ENCODE measurements at places on chromosomes 16 and 17.

DNA sequence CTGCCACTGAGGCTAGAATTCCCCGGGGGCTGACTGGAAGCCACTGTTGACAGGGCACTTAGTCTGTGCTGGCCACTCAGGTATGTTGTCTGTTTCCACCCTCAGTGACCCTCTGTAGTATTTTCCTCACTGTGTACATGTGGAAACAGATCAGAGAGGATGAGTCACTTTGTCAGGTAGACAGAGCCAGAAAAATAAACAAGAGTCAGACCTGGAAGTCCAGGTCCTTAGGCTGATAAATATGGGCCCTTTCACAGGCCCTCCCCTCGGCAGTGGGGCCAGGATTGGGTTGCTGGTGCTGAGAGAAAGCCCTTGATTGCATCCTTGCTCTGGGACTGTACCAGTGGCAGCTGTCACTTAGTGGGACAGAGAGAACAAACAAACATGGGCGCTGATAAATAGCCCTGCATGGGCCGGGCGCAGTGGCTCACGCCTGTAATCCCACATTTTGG lies 21.3 kb downstream of the PGS1 start:
- no peak for DNase-seq

GRCh38 chr16:1144476-1145382 lies 8.2 kb upstream of the CACNA1H start:
- DNase-seq: no peak

DNA sequence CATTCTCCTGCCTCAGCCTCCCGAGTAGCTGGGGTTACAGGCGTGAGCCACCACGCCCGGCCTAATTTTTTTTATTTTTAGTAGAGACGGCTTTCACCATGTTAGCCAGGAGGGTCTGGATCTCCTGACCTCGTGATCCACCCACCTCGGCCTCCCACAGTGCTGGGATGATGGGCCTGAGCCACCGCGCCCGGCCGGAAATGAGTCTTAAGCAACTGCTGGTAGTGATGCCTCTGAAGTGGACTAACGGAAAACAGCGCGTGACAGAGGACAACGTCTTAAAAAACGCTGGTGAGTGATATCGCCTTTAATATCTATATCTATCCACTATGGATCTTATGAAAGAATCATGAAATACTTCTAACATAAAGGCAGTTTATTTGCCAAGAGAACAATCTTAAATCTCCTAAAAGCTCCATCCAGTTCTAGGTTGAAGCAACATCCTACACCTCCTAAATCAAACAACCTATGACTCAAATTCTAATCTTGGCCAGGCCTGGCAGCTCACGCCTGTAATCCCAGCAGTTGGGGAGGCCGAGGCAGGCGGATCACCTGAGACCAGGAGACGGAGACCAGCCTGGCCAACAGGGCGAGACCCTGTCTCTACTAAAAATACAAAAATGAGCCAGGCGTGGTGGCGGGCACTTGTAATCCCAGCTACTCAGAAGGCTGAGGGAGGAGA lies 69.8 kb downstream of the NXN start:
- DNase-seq: no peak

DNA sequence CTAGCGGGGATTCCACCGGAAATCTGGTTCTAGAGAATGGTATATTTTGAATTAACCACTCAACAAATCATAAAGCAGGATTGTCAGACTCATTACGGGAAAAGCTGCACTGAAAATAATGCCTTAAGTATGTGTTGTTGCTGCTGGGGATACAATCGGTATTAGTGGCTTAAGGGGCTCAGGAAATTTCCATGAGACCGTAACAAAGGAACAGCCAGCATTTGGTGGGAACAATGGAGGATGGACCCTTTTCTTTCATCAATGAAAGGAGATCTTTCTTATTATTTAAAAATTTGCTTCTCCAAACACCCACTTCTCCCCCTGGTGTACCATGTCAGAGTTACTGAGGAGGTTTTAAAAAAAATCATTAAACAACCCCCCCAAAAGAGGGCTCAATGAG lies 342.6 kb upstream of the ZFHX3 start:
- DNase-seq: no peak

DNA sequence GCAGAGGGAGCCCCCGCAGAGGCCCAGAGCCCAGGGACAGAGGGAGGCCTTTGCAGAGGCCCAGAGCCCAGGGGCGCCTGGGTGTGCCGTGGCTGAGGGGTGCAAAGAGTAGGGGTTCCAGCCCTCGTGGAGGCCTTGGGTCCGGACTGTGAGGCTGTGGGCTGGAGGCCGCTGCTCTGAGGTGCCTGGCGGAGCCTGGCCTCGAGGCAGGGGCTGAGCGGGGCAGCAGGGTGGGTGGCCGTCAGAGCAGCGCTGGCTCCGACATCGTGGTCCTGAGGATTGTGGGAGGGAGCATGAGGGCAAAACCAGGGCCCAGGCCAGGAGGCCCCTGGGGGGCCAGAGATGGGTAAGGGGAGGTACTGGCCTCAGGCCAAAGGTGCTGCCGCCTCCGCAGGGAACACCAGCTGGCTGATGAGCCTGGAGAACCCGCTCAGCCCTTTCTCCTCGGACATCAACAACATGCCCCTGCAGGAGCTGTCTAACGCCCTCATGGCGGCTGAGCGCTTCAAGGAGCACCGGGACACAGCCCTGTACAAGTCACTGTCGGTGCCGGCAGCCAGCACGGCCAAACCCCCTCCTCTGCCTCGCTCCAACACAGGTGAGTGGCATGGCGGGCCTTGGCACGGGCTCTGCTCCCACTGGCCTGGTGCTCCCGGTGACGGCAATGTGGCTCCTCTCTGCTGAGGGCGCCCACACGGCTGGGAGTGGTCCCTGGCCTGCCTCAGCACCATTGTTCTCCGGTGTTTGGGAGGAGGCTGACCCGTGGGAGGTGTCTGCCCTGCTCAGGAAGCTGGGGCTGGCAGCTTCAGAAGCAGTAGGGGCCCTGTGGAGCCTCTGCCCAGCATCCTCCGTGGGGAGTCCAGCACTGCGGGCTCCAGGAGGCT lies 33.7 kb downstream of the TSC2 start:
- no peak for DNase-seq

DNA sequence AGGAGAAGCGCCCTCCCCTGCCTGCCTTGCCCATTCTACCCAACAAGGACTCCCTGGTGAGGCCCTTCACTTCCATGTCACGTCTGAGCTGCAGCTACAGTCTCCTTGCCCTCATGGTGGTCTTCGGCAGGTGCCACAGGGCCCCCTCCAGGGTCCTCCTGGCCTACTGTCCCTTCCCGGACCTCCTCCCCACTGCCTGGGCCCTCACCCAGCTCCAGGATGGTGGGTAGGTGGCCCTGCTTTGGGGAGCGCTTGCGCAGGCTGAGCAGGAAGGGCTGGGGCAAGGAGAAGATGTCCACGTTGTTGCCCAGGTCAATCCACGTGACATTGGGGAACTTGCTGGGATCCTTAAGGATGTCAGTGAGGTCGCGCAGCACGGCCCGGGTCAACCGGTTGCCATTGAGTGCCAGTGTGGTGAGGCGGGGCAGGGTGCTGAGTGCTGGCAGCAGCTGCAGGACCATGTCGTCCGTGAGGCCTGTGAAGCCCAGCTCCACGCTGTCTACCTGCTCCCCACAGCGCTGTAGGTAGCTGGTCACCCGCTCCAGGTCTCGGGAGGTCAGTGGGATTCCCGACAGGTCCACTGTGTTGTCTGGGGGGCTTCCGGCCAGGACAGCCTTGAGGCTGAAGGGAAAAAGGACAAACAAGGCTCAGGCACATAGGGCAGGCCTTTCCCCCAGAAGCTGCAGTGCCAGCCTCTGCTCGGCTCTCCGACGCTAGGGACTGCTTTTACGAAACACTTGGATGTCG lies 28.3 kb downstream of the TRPV2 start:
- no peak for DNase-seq

DNA sequence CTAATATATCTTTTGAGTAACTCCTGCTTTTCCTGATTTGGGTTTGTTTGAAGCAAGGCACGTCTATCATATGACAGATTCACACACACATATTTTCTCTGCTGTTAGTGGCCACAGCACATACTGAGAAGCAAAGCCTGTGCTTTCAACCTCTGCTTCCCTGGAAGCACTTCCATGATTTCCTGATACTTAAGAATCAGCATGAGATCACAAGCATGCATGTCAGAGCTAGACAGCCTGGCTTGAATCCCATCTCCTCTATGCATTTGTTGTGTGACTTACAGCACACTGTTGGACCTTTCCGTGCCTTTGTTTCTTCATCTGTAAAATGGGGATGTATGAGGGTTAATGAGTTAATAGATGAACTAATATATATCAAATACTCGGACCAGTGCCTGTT lies 151.1 kb upstream of the NOL11 start:
- no peak for DNase-seq

GRCh38 chr17:15271741-15272140 lies 6.6 kb upstream of the PMP22 start:
- DNase-seq: no peak

GRCh38 chr17:50370052-50370451 lies 2.9 kb downstream of the MRPL27 start:
- no peak for DNase-seq

DNA sequence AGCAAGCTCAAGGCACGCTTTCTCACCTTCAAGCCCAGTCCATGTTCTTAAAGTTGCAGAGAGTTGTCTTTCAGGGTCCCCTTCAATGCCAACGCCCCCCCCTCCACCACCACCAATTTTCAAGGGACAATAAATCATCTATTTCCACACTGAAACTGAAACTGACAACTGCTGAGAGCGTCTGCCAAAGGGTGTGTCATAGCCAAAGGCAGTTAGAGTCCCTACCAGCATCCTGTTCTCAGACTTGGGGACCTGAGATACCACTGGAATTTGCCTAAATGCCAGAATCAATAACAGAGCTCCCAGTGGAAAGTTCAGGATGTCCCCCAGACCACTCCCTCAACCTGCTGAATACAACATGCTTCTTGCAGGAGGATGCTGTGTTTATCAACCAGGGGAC lies 133.2 kb upstream of the SOX9 start:
- DNase-seq: no peak

- no peak for DNase-seq
These were observed 88.5 kb downstream of the NPIPB11 start for GRCh38 chr16:29318037-29318436.

DNA sequence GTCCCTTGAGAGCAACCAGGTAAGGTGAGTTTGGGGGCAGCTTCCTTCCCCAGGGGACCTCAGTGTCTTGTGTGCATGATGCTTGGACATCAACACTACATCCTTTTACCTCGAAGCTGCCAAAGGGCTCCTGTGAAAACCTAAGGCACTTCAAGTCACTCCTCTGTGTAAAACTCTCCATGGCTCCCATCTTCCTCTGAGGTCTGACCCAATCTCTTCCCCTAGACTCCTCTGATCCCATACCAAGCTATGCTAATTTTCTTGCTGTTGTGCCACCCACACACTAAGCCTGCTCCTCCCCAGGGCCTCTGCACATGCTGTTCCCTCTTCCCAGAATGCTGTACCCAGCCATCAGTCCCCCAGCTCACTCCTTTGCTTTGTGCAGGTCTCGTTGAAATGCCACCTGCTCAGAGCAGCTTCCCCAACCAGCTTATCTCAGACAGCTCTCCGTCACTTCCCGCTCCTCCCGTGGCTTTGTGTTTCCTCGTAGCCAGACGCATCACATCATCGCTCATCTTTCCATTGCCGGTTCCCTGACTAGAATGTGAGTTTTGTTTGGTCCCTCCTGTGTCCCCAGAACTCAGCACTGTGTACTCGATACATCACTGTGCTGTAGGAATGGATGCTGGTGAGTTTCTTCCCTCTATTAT lies 78.4 kb downstream of the CNGB1 start:
- no peak for DNase-seq

- DNase-seq: no peak
These were observed 42.9 kb upstream of the MRTFB start for GRCh38 chr16:14028202-14028601.

- DNase-seq: no peak
These were observed 15.7 kb downstream of the CAVIN1 start for GRCh38 chr17:42407289-42407836.

DNA sequence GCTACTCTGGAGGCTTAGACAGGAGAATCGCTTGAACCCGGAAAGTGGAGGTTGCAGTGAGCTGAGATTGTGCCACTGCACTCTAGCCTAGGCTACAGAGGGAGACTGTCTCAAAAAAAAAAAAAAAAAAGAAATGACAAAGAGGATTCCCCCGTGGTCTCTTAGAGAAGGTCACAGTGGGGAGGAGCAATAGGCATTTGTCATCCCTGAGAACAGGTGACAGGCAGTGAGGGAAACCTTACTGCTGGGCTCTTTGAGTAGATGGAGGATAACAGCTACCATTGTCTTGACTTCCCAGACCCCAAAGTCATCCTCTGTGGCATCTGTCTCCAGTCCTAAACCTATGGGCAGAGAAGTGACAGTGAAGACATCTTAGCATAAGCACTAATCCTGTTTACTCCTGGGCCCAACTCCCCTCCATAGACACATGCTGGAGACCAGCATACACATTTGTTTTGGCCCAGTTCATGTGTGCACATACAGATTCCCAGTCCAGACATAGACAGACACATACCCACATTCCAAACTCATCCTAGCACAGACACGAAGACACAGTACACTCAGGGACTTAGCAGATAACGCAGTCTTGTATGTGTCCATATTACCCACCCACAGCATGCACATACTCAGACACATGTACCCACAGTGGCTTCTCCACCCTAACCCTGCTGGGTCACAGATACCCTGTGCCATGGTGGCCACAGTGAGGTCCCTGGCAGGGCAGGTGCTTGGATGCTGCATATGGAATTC lies 2.7 kb downstream of the ESRP2 start:
- DNase-seq: no peak

DNA sequence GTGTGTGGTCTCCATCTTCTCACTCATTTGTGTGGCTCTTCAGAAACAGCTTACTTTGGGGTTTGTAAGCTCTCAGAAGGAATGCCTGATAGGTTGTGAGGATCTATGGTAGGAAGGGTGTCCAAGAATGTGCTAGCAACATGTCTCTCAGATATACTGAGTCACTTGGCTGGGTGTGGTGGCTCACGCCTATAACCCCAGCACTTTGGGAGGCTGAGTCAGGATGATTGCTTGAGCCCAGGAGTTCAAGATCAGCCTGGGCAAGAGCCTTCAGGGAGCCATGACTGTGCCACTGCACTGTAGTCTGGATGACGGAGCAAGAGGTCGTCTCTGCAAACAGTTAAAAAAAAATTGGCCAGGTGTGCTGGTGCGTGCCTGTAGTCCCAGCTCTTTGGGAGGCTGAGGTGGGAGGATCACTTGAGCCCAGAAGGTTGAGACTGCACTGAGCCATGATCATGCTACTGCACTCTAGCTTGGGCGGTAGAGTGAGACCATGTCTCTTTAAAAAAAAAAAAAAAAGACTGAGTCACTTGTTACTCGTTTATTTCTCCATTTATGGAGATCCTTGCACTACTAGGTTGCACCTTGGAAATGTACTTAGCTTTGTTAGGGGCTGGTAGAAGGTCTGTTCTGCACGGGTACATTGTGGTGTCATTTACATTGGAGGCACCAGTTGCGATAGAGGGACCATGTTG lies 232.0 kb downstream of the SNX29 start:
- DNase-seq: no peak

GRCh38 chr17:50075446-50076032 lies 19.6 kb upstream of the PDK2 start:
- no peak for DNase-seq

GRCh38 chr17:27530764-27531391 lies 74.6 kb downstream of the KSR1 start:
- no peak for DNase-seq
